Chondrocyte (in vitro differentiated cells): ENCODE measurements at places on chromosomes 6 and 20.

GRCh38 chr6:88135578-88136114, 30.5 kb downstream of the CNR1 start:
- DNase-seq = no peak

DNA sequence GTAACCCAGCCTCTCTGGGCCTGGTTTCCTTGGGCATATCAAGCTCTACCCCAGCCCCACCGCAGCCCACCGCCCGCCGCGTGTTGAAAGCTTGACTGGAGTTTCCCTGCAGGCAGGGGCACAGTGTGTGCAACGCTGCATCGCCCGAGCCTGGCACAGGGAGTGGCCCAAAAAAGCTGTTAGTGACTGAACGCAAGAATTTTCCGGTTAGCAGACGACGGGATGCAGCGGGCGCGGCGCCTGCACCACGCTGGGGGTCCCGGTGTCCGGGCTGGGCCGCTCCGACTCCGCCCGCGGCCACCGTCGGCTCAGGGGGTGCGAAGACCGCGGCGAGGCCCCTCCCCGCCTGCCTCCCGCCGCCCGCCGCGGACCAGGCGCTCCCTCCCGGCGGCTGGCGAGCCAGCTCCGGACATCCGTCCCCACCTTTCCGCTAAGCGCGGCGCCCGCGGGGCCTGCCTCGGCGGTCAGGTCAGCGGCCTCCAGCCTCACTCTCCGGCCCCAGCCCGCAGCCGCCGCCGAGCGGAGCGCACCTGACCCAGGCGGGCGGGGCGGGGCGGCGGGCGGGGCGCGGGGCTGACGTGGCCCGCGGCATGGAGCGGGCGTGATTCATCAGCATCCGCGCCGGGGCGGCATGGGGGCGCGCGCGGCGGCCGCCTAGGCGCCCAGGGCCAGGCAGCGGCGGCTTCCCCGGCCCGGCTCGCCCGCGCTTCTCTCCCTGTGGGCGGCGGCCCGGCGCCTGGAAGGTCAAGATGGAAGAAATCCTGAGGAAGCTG, at the start of gene ARFGEF3:
Gene ARFGEF3 (plus strand): TSS at position 602 of the 773 bp plus-strand sequence. CDS start 148 bp downstream, at position 750.
- DNase-seq = no peak

GRCh38 chr6:113137426-113137825, 719.7 kb upstream of the MARCKS start:
- peak; percentile 51 for DNase-seq

- no peak for DNase-seq
These were observed 20.3 kb upstream of the LRRN4 start for GRCh38 chr20:6074145-6074561.

- DNase-seq = no peak
These were observed 444.2 kb downstream of the HTR1B start for GRCh38 chr6:77019081-77019480.

GRCh38 chr6:163554663-163555062, 140.1 kb downstream of the QKI start:
- no peak for DNase-seq
